Stimulated activated CD4-positive, alpha-beta T cell treated with anti-CD3 and anti-CD28 coated beads, Interleukin-15, amount 100 ng/mL, for 48 hours (primary cell): ENCODE measurements at places on chromosomes 6 and 20.

DNA sequence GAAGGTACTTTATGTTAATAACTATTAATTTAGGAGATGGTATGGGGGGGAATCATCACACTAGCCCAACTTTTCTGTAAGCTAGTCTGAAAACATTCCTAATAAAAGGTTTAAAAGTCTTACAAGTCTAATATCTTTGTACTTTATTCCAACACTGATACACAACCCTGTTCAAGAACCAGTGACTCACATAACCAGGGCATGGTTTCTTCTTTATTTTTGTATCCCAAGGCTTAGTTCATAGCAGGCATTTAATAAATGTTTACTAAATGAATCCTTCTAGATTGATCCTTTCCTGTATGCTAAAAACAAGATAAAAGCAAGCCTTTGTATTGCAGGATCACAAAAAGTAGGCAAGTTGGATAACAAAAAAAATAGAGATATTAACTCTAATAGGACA is 9.7 kb downstream of the PNISR start:
- no peak for DNase-seq

- DNase-seq: no peak
These were observed 112.0 kb upstream of the MLIP start for GRCh38 chr6:53999088-53999755.

- no peak for DNase-seq
These were observed 106.2 kb downstream of the LCA5 start for GRCh38 chr6:79430913-79431536.

DNA sequence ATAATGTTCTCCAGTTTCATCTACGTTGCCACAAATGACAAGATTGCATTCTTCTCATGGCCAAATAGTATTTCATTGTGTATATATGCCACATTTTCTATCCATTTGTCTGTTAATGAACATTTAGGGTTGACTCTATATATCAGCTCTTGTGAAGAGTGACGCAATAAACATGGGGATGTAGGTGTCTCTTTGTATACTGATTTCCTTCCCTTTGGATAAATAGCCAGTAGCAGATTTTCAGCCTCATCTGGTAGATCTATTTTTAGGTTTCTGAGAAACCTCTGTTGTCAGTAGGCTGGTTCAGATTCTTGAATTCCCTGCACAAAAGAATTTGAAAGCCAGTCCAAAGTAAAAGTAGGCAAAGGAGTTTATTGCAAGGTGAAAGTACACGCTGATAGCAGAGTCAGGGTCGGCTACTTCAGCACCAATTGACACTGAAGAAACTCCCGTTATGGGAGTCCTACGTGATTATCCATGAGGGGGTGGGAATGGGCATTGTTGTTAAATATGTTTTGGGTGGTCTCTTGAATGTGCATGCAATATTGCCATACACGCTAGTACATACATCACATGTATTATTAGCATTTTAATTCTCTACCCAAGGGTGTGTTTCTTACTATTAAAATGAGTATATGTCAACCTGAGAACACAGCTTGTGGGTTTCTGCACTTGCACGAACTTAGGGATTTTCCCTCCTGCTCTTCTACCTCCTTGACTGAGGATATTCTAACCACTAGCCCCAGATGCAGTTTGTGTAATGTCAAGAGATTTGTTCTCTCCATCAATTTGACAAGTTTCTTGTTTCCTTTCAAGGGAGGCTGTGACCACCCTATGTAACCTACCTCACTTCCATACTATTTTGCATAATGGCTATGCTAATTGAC is 14.4 kb upstream of the SLC17A2 start:
- no peak for DNase-seq

DNA sequence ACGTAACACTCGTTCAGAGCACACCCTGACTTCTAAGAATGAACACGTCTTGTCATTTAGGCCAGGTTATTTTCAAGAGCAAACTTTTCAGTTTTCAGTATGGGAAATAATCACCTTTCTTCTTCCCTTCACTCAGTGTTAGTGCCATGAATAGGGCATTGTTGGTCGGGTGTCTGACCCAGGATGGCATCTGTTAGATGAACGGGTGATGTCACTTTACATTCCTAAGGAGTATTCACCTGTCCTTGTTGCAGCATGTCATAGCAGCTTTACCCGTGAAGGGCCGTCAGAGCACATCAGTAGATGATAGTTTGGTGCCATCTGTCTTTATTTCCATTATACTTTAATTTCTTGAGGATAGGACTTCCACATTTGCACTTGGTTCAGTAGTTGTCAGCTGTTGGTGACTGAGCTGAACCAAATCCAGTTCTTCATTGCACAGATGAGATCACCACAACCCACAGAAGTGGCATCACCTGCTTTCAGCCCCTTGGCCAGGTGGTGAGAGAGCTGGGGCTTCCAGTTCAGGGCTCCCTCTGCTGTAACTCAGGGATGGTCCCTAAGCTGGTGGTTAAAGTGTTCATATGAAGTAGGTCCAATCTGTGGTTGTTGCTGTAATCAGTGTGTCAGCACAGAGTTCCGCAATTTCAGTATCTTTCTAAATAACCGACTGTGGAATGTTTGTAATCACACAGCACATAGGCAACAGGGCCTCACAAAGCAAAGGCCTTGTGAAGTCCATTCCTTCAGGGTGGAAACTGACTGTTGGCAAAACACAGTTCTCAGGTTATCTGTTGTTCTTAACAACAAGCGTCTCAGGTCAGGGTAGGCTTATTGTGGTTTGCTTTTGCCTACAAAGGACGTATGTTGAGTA is 68.2 kb downstream of the FAM120B start:
- no peak for DNase-seq

- no peak for DNase-seq
These were observed 33.7 kb upstream of the IYD start for GRCh38 chr6:150334790-150335783.

DNA sequence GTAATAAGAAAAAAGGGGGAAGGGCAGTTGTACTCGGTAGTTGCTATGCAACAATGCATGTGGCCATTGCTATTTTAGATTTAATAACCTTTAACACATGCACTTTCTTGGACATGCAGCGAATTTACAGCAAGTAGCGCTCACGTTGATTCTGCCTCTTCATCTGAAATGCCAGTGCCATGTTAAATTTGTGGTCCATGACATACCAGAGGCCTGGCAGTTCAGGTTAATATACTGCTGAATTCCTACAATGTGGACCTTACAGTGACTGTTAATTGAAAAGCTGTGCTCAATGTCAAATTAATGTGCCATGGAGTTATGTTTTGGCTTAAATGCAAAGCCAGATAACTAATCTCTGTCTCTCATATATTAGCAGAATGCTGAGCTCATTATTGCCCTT is 699.7 kb downstream of the DOK5 start:
- DNase-seq: no peak

GRCh38 chr6:128310451-128310850 is 209.9 kb downstream of the PTPRK start:
- no peak for DNase-seq

DNA sequence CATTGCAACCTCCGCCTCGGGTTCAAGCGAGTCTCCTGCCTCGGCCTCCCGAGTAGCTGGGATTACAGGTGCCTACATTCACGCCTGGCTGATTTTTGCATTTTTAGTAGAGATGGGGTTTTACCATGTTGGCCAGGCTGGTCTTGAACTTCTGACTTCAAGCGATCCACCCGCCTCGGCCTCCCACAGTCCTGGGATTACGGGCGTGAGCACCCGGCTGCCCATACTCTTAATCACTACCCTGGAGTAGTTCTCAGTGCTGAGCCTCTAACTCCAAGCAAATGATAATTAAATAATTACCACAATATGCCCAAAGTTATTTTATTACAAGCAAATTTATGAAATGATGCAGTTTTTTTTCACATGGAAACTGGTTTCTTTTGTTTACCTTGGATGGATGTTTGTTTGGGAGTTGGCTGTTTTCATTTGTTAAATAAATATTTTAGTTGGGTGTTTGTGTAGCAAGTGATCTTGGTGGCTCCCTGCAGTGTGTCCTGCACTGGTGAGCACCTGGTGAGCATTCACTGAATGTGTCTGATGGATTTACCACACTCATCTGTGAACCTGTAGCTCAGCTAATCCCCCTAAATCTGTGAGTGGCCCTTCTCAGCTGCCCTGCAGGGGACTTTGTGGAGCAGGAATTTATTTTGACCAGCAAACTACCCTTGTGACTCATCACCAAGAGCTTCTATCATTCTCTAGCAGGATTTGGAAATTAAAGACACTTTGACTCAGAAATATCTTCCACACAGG is 36.9 kb downstream of the UTRN start:
- no peak for DNase-seq

DNA sequence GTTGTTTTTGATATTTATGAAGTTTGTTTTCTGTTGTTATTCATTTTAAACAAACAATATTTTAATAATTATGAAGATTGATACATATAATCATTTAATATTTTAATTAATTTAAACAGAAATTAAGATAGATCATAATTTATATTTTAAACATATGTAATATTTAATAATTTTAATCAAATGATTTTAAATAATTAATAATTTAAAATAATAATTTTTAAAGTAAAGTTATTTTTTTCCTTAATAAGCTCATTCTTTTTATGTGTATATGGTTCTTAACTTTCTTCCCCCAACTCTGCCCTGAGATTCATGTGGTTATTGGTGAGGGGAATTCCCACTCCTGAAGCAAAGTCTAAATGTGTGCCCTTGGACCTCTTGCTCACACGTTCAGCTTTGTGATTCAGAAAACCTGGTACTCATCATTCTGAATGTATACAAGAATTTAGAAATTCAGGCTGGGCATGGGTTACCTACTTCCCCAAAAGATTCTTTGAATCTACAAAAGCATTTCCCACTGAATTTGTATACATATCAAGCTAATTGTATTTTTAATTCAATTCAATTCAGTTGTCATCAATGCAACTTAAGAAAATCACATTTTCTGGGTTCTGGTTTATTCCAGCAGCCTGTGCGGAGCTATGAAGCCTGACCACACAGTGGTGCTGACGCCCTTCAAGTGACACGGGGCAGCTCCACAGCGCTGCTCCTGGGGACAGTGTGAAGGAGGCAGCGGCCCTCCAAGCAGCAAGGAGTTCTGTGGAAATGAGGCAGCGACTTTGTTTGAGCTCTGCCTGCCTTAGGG is 168.9 kb upstream of the UST start:
- no peak for DNase-seq

GRCh38 chr6:14038467-14039437 is 78.8 kb upstream of the CD83 start:
- DNase-seq: no peak

- DNase-seq: no peak
These were observed 34.2 kb downstream of the NHSL1 start for GRCh38 chr6:138465007-138465645.

GRCh38 chr6:40348591-40348990 is 238.6 kb downstream of the LRFN2 start:
- no peak for DNase-seq

DNA sequence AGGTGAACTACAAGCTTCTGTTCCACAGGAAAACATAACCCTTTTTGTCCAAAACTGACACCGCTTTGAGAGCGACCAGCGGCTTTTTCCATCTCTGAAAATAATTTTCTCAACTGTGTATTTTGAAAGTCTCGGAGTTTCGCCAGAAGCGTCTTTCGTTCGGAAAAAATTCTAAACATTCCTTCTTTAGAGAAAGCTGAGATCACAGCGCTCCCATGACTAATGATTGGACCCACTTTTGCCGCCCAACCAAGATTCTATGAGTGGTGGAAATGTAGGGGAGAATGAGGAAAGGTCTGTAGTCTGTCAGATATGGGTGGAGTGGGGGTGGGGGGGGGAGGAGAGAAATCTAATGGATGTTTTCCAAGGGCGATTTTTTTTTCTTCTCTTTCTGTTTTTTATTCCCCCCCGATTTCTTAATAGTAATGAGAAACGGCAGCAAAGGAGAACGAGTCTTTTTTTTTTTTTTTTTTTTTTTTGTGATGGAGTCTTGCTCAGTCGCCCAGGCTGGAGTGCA is 189.3 kb downstream of the TRIM27 start:
- DNase-seq: no peak
